ENCODE measurements at places on chromosomes 1 and 21.

DNA sequence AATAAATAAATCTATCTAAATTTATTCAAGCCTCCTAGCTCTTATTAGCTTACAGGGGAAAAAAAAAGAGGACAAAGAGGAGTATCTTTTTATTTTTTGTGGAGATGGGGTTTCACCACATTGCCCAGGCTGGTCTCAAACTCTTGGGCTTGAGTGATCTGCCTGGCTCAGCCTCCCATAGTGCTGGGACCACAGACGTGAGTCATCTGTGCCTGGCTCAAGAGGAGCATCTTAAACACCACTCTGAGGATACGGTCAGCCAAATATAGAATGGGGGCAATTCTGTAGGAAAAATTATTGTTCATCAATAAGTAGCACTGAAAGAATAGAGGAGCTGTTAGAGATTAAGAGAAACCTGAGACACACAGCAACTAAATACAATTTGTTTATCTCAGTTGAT lies 24.1 kb downstream of the SLC45A3 start:
- H3K27me3 ChIP-seq: no peaks in the 10 kb centered on the region
- no peak overlapping the region for H3K4me3 ChIP-seq
- H3K4me1 ChIP-seq: peaks cover 3% of the 10 kb centered on the region
- peak; percentile 55 for DNase-seq

DNA sequence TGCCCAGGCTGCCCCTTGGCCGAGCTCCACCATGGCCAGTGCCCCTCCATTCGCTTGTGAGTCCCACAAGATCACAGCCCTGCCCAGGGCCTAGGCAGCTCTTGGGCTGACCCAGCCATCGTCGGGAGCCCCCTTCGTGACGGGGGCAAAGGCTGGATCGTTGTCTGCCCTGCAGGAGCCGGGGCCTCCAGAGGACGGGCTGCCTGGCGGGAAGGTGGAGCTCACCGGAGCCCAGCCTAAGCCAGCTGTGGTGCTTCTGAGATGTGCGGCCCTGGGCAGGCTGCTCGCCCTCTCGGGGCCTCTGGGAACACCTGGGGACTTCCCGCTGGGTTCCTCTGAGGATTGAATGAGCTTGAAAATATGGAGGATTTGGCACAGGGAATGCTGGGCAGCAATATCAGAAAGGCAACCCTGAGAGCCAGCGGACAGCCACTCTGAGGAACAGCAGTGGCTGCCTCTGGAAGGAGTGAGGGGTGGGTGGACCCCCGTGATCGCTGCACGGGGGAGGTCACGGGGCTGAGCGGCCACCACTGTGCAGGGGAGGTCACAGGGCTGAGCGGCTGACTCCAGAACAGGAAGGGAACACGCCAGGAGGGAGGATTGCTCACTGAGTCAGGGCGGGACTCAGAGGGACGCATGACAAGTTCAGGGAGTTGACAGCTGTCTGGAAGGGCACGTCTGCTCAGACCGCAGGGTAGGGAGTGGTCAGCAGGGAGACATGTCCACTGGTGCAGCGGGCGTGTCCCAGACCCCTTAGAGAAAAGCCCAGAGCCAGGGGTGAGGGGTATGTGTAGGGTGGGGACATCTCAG lies 19.3 kb downstream of the TP73 start:
- H3K27me3 ChIP-seq: peaks cover 42% of the 10 kb centered on the region
- H3K4me3 ChIP-seq: no peak overlapping the region
- H3K36me3 ChIP-seq: no peaks in the 10 kb centered on the region
- DNase-seq: no peak
- H3K27ac ChIP-seq: no peak overlapping the region

DNA sequence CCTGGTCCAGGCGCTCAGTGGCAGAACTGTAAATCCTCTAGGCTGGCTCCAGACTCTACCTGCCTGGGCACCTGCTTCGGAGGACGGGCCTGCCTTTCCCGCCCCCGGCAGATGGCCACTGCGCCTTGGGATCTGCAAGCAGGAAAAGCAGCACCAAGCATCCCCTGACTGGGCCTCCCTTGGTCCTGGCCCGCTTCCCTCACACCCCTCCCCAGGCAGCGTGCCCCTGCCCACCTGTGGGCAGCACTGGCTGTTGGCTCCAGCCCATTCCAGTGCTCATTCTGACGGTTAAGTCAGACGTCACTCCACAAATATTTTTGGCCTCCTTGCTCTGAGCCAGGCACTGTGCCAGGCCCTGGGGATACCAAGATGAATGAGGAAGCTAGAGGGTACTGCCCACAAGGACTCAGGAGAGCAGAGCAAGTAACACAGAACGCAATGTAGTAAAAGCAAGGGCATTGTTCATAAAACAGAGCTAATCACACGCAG lies 22.0 kb upstream of the BLACAT1 start:
- no peak for DNase-seq
- no peaks in the 10 kb centered on the region for H3K36me3 ChIP-seq
- H3K27me3 ChIP-seq: peaks cover 84% of the 10 kb centered on the region
- H3K27ac ChIP-seq: no peak overlapping the region
- peaks cover 5% of the 10 kb centered on the region for H3K4me1 ChIP-seq

GRCh38 chr21:40731206-40731605 lies 115.8 kb downstream of the DSCAM start:
- H3K27ac ChIP-seq: no peak overlapping the region
- H3K4me3 ChIP-seq: no peak overlapping the region
- H3K27me3 ChIP-seq: no peaks in the 10 kb centered on the region
- no peaks in the 10 kb centered on the region for H3K4me1 ChIP-seq
- no peak for DNase-seq
- H3K36me3 ChIP-seq: no peaks in the 10 kb centered on the region

DNA sequence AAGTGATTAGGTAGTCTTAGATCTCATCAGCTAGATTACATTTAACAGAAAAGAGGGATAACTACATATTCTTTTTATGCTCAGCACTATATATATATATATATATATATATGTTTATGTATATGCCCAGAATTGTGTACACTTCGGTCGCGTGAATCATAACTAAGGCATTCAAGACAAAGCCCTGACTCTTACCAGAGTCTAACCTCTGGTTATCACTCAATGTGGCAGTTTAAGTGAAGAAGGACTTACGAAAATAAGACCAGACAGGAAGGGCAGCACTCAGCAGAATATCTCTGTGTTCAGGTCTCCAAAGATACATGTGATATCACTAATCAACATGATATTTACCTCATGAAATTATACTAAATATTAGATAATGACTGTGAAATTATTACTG lies 1326.7 kb downstream of the MRPL39 start:
- H3K4me1 ChIP-seq: no peaks in the 10 kb centered on the region
- no peak for DNase-seq
- H3K36me3 ChIP-seq: no peaks in the 10 kb centered on the region
- no peak overlapping the region for H3K27ac ChIP-seq
- no peak overlapping the region for H3K4me3 ChIP-seq

DNA sequence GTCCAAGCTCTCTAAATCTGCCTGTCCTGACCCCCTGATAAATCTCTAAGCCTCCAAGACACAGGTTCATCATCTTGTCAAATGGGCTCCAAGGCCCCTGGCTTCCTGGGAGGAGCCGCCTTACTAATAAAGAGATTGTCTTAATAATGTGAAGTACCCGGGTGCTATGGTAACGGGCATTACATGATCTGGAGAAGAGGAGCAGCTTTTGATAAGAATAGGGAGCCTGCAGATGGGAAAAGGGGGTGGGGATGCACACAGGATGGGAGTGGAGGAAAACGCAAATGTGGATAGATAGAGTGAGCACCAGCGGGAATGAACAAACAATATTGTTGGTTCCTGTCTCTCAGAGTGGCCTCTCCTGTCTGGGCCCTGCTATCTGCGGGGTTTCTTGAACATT lies 11.9 kb upstream of the RXRG start:
- no peak overlapping the region for H3K4me3 ChIP-seq
- no peaks in the 10 kb centered on the region for H3K36me3 ChIP-seq
- H3K27ac ChIP-seq: no peak overlapping the region
- peaks cover 11% of the 10 kb centered on the region for H3K27me3 ChIP-seq

- H3K27ac ChIP-seq: no peak overlapping the region
- no peak for DNase-seq
- H3K36me3 ChIP-seq: no peaks in the 10 kb centered on the region
- H3K27me3 ChIP-seq: no peaks in the 10 kb centered on the region
Observed at GRCh38 chr1:40382108-40382460, 8.6 kb downstream of the SMAP2 start.

DNA sequence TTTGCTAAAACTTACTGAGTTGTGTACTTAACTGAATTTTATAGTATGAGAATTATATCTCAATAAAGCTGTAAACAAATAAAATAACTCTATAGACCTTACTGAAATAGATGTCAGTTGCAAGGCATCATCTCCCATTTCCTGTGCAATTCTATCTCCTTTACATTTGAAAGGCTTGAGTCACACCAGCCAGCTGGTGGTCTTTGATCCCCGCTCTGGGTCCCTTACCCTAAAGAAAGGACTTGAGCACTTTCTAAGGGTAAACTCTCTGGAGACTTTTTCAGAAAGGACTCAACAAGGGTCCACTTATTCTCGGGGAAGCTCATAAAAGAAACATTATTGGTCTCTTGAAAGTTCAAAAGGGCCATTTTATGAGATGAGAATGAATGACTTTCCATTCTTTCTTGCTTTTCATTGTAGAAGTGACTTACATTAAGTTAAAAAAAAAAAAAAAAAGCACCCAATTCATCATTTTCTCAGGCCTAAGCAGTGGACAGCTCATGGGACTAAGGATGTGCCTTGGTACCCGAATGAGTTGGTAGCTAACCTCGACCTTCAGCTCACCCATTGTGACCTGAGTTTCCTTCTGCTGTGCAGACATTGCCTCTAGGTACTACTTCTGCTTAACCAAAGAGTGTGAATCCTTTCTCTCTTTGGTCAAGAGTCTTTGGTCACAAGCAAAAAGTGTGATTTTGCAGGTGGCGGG lies 147.0 kb upstream of the COA6 start:
- DNase-seq: no peak
- H3K27me3 ChIP-seq: no peaks in the 10 kb centered on the region
- H3K36me3 ChIP-seq: no peaks in the 10 kb centered on the region
- H3K27ac ChIP-seq: no peak overlapping the region

- H3K27me3 ChIP-seq: no peaks in the 10 kb centered on the region
- DNase-seq: no peak
- peak overlapping the region; percentile 70 for H3K4me3 ChIP-seq
- no peak overlapping the region for H3K27ac ChIP-seq
- peaks cover 4% of the 10 kb centered on the region for H3K4me1 ChIP-seq
- H3K36me3 ChIP-seq: no peaks in the 10 kb centered on the region
Observed at GRCh38 chr1:215636258-215636965, 69.3 kb downstream of the KCTD3 start.

GRCh38 chr1:35559317-35559944 lies 1.8 kb downstream of the NCDN start:
- H3K36me3 ChIP-seq: peaks cover 41% of the 10 kb centered on the region
- peaks cover 26% of the 10 kb centered on the region for H3K4me1 ChIP-seq
- peak overlapping the region; percentile 96 for H3K4me3 ChIP-seq
- no peaks in the 10 kb centered on the region for H3K27me3 ChIP-seq

DNA sequence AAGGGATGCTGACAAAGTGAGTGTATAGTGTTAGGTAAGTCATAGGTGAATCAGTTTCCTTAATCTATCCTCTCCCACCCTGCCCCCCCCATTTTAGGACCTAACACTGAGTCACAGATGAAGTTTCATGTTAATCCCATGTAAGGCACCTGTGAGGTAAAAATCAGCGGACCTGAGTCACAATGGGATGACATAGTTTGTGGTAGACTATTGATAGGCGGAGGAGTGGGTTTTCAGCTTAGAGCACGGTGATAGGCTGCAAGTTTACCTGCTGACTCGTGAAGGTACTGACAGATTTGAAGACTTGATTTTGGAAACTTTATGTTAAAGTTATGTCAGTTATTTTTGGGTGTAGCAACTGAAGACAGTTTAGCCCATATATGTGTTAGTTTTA lies 1.7 kb downstream of the TOR1AIP1 start:
- no peak overlapping the region for H3K27ac ChIP-seq
- no peaks in the 10 kb centered on the region for H3K4me1 ChIP-seq
- no peaks in the 10 kb centered on the region for H3K27me3 ChIP-seq
- peak overlapping the region; percentile 89 for H3K4me3 ChIP-seq
- peaks cover 40% of the 10 kb centered on the region for H3K36me3 ChIP-seq

DNA sequence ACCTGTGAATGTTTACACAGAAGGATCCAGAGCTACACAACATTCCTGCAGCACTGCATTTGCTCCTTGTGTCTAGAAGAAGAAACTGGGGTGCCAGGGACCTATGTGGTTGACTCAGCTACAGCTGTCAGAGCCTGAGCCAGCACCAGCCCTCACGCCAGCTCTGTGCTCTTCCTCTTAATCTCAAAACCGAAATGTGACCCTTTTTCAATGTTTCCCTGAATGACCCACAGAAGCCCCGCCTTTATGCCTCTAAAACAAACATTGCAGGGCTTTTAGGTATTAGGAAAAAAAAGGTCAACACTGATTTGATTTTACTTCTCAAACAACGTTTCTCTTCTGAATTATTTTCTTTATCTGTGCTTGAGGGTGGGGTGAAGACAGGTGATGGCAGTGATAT lies 260.5 kb downstream of the DYRK1A start:
- peaks cover 2% of the 10 kb centered on the region for H3K4me1 ChIP-seq
- no peak overlapping the region for H3K27ac ChIP-seq
- DNase-seq: no peak
- peaks cover 3% of the 10 kb centered on the region for H3K36me3 ChIP-seq

GRCh38 chr1:117824616-117825015 lies 104.8 kb downstream of the GDAP2 start:
- H3K4me1 ChIP-seq: peaks cover 18% of the 10 kb centered on the region
- no peak overlapping the region for H3K27ac ChIP-seq
- no peak for DNase-seq
- no peaks in the 10 kb centered on the region for H3K36me3 ChIP-seq
- H3K4me3 ChIP-seq: peak overlapping the region; percentile 17

- H3K27me3 ChIP-seq: no peaks in the 10 kb centered on the region
- peak overlapping the region; percentile 97 for H3K4me3 ChIP-seq
- no peaks in the 10 kb centered on the region for H3K36me3 ChIP-seq
- DNase-seq: no peak
- no peak overlapping the region for H3K27ac ChIP-seq
Observed at GRCh38 chr1:224113545-224113917, 380 bp upstream of the FBXO28 start.

GRCh38 chr1:6167391-6168303 lies 12.5 kb downstream of the CHD5 start:
- H3K27me3 ChIP-seq: peaks cover 56% of the 10 kb centered on the region
- H3K36me3 ChIP-seq: no peaks in the 10 kb centered on the region
- no peaks in the 10 kb centered on the region for H3K4me1 ChIP-seq

DNA sequence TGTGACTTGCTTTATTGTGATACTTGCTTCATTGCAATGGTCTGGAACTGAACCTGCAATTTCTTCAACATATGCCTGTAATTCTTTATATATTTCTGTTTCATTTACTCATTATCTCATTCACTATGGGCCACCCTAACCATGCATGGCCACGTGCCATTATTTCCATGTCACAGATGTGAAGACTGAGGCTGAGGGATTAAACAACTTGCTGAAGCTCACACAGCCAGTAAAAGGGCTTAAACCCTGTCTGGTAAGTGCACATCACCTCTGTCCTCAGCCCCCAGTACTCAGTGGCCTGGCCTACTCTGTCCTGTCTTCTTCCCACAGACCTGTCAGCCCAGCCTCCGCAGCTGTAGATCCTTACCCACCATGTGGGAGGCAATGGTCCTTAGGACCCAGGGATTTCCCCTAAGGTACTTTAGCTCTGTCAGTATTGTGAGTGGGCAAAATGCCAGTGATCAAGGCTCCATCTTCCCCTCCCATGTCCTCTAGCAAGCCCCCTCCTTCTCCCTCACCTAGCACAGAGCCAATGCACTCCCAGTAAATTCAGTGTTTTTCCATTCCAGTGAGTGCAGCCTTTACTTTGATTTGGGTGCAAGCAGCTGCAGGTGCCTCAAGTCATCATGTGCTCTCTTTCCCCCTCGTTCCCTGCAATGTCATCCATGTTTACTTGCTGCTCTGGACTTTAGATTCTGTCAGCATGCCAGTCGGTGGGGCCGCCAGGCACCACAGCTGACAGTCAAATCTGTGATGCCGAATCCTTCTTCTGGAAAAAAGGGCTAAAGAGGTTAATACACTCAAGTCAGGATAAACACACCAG lies 228.2 kb upstream of the PROX1 start:
- no peak overlapping the region for H3K4me3 ChIP-seq
- DNase-seq: no peak
- H3K36me3 ChIP-seq: no peaks in the 10 kb centered on the region
- no peak overlapping the region for H3K27ac ChIP-seq

All from mesenchymal stem cell (in vitro differentiated cells and primary cell).